ENCODE measurements at places on chromosomes 12 and 14.

GRCh38 chr12:106736051-106736957 lies 38.2 kb upstream of the RIC8B start:
- no peak for DNase-seq

GRCh38 chr12:93173178-93173957 lies 204.4 kb upstream of the NUDT4 start:
- no peak for DNase-seq

- DNase-seq, result no peak
Observed at GRCh38 chr12:130473266-130473665, 135.6 kb downstream of the PIWIL1 start.

- DNase-seq, result peak; percentile 3
Observed at GRCh38 chr12:130339951-130340350, 2.3 kb downstream of the PIWIL1 start.

DNA sequence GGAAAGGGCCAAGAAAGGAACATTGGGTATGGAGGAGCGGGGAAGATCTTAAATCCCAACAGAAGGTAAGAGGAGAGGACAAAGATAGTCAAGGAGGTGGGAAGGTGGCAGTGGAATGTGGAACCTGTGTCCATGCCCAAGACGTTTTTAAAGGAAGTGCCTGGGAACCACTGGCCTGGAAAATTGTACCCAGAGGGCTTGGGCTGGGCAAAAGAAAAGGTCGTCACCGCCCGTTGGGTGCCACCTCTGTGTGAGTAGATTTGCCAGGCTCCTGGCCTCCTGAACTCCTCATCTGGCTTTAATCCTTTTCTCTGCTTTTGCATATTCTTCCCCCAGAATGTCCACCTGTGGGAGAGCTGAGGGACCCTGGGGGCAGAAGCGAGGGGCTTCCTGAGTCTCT lies 32.6 kb downstream of the JDP2 start:
- DNase-seq, result no peak

GRCh38 chr14:68466491-68466977 lies 326.3 kb downstream of the ZFP36L1 start:
- no peak for DNase-seq

DNA sequence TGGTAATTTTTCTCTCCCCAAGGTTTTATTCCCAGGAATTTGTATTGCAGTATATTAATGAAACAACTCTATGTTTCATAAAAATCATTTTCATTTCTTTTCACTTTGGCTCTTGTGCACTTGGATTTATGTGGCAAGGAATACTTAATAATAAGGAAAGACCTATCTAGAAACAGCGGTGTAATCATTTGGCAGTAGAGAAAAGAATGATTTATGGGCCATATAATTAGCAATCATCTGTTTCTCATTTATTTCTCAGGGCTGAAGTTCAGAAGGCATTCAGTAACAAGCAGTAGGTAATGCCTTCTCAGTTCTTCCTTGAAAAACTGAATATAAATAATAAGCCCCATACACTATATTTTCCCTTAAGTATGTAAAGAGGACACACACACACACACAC lies 172.6 kb downstream of the ANO4 start:
- no peak for DNase-seq

GRCh38 chr12:92566448-92567019 lies 136.3 kb upstream of the PLEKHG7 start:
- no peak for DNase-seq

- no peak for DNase-seq
Observed at GRCh38 chr14:51294951-51295525, 55.0 kb downstream of the TMX1 start.

DNA sequence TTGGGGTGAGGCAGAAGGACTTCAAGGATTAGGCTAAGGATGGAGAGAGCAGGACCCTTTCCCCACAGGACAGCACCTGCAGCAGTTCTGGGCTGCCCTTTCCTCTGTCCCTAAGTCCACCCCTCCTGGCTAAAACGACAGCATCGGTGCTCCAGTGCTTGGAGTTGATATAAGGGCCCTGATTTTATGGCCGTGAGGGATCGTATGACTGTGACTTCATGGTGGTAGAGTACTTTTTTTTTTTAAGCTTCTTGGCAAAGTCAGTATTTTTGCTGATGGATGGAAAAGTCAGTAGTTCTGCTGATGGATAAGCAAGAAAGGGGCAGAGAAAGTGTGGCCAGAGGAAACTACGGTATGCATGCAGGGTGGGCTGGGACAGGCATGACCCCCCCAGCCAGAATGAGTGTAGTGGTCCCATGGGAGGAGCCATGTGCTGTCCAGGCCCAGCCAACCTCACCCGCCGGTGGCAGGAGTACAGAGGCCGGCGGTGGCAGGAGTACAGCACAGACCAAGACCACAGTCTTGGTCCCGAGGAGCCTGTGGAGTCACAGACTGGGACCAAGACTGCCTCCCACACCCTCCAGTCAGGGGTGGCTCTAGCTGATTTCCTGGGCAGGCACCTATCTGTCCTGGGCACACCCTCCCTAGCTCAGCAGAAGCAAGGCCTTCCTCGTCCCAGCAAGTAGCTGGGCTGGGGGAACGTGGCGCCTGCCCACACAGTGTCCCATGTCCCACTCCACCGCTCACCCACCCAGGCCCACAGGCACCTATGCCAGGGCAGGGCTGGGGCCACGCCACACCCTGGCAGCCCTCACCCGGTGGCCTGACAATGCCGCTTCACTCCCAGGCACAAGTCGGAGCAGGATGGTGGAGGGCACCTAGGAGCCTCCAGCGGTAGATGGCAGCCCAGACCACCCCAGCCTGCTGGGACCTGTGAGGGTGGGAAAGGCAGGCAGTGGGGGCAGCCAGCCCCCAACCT lies 46.3 kb downstream of the CCDC88C start:
- no peak for DNase-seq

DNA sequence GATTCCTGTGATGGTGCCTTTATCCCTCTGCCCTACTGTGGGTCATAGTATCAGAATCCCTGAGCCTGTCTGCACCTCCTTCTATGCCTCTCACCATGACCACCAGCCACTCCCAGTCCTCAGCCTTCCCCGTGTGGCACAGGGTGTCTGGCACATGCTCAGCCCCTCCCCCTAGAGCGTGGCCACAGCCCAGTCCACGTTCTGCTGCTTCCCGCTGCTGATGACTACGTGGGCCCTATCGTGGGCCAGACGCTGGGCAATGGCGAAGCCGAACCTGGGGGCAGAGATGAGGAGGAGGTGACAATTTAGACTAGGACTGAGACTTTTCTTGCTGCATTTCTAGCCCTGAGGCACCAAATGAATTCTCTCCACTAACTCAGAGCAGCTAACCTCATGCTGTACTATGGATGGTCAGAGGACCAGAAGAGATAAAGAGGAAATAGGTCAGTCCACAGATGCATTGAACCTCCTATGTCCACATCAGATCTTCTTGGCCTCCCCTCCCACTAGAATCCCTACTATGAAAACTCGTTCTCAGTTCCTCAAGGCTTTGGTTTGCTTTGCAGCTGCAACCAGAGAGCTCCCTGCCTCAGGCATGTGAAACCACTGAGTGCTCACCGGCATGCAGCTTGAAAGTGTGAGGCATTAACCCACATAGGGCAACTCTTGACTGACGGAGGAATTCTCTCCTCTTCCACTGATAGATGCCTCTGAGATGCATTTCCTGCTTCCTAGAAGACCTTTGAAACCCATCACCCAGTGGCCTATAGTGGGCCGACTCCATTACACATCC lies 126.3 kb upstream of the DHRS4 start:
- DNase-seq, result no peak

GRCh38 chr12:94297096-94297699 lies 148.8 kb downstream of the PLXNC1 start:
- no peak for DNase-seq

Measured in NCI-H187 (cell line).